ENCODE measurements at places on chromosomes 5 and 9. TPM values are rescaled to one million over a fixed set of nuclear protein-coding genes. Genes with fewer than 3 reads are reported as not detected.

DNA sequence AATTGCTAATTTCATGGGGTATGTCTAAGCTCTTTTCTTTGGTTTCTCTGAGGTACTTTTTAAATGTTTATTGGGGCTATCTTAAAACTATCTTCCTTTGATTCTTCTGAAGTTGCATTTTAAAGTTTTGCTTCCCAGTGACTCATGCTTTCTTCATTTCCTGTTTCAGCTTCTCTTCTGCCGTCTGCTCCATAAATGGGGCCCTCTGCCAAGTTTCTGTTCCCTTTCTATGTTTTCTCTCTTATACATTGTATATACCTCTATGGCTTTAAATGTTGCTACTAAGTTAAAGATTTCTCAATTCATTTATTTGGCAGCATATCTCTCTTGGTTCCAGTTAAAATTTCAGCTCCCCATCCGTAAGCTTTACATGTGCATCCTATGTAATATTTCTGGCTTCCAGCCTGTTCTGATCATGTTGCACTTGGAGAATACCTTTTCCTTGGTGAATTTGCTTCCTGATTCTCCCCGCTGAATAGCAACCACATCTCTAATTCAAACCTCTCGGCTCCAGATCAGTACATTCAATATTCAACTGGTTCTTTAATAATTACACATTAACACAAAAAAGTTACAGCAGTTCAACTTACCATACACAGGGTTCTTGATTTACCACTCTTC lies 125.3 kb downstream of the ST8SIA4 start:
- no peak for DNase-seq

DNA sequence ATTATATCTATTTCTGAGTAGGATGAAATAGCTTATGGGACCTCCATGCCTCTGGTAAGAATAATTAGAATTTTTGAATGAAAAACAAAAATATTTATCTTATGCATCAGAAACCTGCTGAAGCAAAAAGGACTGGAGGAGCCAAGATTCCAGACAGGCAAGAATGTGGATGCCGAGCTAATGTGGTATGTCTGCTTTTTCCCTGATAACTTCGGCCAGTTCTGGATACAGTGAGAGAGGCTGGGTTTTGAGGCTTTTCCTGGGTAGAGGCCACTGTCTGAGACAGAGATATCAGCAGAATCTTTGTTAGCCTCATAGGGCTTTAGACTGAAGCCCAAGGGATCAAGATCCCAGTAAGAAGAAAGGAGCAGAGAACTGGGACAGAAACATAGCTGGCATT lies 5.2 kb upstream of the CTNND2 start:
- DNase-seq: no peak

DNA sequence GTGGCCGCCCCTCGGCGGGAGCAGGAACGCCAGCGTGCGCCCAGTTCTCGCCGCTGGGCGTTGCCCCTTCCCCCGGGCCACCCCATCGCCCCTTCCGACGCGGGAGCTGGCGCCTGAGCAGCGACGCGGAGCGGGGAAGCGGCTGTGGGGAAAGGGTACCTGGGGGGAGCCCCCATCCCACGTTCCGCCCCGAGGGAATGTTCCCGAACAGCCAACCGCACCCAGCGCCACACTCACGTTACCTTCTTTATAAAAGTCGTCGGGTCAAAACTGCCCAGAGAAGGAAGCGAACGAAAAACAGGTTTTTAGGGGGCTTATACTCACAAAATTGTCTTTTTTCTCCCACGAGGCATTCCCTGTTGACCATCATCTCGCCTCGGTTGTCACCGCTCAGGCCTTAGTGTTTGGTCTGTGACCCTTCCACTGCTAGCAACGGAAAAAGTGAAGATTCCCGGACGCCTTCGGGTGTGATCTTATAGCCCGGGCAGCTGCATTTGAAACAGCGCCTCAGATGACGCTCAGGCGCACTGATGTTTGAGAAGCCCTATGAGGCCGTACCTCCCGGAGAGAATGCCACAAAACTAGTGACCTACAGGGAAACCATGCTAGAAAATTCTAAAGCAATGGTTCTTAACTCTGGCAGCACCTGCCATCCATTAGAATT lies 475 bp upstream of the GOLM1 start:
- DNase-seq: no peak

DNA sequence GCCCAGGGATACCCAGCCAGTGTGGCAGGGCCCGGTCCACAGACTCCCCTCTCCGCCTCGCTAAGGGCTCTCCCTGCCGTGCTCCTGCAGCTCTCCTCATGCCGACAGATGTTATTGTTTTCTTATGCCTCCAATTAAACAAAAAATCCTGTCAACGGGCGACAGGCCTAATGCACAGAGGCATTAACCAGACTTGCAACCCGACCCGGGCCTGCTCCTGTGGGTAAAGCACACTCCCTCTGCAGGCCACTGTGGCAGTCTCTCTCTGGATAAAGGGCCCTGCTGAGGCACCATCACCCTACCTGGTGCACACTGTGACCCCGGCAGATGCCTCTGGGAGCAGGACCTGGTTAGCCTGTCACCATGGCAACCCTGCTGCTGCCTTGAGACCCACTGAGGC lies 27.5 kb upstream of the HAND1 start:
- no peak for DNase-seq

DNA sequence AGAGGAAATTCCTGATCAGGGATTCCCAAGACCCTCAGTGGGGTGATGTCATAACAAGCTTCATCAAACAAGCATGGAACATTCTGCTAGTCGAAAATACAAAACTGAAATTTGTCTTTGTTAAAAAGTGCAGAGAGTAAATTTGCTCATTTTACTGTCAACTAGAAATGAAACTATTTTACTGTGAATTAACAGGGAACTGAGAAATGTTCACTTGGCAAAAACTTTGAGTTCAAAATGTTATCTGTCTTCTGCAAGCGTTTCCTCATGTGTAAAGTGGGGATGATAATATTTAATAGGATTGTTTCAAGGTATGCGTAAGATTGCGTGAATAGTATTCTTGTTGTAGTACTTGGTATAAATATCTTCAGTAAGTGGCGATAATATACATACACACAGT lies 45.4 kb downstream of the ALDH1A1 start:
- DNase-seq: no peak

GRCh38 chr9:87593359-87593980 lies 95.8 kb downstream of the DAPK1 start:
- DNase-seq: no peak

GRCh38 chr5:168123631-168124528 lies 167.6 kb upstream of the WWC1 start:
- no peak for DNase-seq

DNA sequence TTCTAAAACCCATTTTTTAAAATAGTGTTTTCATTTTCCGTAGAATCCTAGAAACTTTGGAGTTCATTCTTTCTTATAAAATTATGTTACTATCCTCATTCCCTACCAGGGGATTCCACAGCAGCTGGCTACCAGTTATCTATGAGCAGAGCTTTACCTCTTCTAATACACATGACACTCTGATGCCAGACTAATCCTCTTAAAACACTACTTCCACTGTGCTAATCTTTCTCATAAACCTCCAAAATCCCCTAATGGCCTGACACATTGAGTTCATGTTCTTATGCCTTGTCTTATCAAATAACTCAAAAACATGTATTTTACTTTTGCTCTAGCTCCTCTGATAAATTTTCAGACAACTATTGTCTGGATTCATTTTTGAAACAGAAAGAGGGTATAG lies 633.6 kb upstream of the FTMT start:
- DNase-seq: no peak

- no peak for DNase-seq
These were observed 4.5 kb downstream of the POU4F3 start for GRCh38 chr5:146342882-146343865.

DNA sequence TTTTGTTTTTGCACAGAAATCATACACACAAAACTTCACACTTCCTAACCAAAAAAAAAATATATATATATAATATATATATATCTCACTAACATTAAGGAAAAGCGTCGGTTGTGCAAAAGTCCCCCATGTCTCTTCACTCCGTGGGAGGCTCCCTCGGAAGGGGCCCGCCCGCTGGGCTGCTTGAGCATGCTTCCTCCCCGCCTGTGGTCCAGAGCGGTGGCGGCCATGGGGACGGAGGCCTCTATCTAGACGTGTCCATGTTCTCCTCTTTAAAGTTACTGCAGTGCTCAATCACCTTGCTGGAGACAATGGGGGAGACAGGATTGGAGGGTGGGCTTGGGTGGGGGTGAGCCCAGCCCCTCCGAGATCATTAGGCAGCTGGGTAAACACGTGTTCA lies 7.2 kb upstream of the ZDHHC12 start:
- DNase-seq: no peak

The IRX1 gene
- 0.60 TPM for total RNA-seq

The FOXD4L4 gene
- not detected for total RNA-seq

The HMGCS1 gene
- 9.8 TPM for total RNA-seq

The SHISAL2B gene
- total RNA-seq: 2.1 TPM

The ANKRD18A gene
- total RNA-seq: not detected
